ENCODE measurements at places on chromosomes 16 and 17.

DNA sequence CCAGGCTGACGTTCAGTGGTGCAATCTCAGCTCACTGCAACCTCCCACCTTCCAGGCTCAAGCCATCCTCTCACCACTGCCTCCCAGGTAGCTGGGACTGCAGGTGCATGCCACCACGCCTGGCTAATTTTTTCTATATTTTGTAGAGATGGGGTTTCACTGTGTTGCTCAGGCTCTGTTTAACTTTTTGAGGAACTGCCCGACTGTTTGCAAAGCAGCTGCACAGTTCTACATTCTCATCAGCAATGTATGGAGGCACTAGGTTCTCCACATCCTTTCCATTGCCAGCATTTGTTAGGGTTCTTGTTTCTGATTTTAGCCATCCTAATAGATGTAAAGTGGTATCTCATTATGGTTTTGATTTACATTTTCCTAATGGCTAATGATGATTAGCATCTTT is 9.4 kb downstream of the TNRC6A start:
- DNase-seq: no peak

- no peak for DNase-seq
Measured at GRCh38 chr17:43772877-43773648, 5.7 kb downstream of the DUSP3 start.

- no peak for DNase-seq
Measured at GRCh38 chr16:84717484-84717883, 17.7 kb downstream of the USP10 start.

GRCh38 chr16:31333686-31334649 is 21.0 kb upstream of the ITGAX start:
- DNase-seq: peak; percentile 45

GRCh38 chr17:39867880-39868553 is at the start of gene ZPBP2:
Gene ZPBP2 (plus strand): TSS chr17:39868202. CDS start chr17:39868355, 153 bp downstream.
- no peak for DNase-seq

DNA sequence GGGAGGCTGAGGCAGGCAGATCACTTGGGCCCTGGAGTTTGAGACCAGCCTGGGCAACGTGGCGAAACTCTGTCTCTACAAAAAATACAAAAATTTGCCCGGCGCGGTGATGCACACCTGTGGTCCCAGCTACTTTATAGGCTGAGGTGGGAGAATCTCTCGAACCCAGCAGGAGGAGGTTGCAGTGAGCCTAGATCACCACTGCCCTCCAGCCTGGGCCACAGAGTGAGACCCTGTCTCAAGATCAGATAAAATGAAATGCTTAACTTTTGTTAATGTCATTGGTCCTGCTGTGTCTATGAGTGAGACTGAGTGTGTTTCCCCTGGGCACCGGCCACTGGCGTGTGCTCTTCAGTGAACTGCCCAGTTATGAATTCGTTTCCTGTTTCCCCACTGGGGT is 10.5 kb downstream of the FAM234A start:
- DNase-seq: no peak

GRCh38 chr17:43994272-43995149 is 9.9 kb upstream of the NAGS start:
- DNase-seq: peak; percentile 81

- peak; percentile 79 for DNase-seq
Measured at GRCh38 chr17:4658478-4659305, 17.2 kb upstream of the ALOX15 start.

DNA sequence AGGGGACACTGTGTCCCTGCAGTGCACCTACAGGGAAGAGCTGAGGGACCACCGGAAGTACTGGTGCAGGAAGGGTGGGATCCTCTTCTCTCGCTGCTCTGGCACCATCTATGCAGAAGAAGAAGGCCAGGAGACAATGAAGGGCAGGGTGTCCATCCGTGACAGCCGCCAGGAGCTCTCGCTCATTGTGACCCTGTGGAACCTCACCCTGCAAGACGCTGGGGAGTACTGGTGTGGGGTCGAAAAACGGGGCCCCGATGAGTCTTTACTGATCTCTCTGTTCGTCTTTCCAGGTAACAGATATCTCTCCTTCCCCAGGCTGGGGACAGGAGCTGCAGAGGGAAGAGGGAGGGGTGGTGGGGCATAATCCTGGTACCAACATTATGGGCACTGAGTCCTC is 1.6 kb downstream of the CD300LG start:
- DNase-seq: no peak

- no peak for DNase-seq
Measured at GRCh38 chr16:929227-930073, 41.3 kb downstream of the LMF1 start.

DNA sequence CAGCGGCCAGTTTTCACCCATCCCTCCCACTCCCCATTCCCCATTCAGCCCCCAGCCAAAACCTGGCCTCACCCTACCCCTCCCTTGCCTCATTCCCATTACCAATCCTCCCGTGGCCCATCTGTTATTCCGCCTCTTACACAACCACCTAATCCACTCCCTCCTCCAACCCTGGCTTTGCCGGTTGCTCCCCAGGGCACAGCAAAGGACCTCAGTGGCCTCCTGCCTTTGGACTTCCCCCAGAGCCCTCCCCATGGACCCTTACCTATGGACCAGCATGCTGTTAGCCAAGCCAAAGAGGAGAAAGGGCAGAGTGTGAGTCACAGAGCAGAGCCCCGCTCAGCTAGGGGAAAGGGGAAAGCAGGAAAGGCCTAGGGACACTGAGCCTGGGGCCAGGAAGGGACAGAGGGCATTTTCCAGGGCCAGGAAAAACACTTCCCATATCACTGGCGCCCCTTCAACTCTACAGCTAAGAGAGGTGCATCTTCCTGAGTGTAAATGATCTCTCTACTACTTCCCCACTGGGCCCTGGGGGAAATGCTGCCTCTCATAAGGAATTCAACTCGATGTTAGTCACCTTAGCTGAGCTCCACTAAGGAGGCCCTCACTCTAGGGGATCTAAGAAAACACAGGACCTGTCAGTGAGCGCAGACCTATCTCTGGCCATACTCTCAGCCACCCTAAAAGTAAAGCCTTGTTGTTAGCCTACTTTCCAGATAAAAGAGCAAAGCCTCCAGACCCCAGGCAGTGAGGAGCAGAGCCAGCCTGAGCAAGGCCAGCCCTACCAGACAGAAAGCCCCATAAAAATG is 10.6 kb downstream of the PEMT start:
- peak; percentile 69 for DNase-seq

GRCh38 chr17:17809531-17810083 is 27.2 kb downstream of the SREBF1 start:
- DNase-seq: no peak

DNA sequence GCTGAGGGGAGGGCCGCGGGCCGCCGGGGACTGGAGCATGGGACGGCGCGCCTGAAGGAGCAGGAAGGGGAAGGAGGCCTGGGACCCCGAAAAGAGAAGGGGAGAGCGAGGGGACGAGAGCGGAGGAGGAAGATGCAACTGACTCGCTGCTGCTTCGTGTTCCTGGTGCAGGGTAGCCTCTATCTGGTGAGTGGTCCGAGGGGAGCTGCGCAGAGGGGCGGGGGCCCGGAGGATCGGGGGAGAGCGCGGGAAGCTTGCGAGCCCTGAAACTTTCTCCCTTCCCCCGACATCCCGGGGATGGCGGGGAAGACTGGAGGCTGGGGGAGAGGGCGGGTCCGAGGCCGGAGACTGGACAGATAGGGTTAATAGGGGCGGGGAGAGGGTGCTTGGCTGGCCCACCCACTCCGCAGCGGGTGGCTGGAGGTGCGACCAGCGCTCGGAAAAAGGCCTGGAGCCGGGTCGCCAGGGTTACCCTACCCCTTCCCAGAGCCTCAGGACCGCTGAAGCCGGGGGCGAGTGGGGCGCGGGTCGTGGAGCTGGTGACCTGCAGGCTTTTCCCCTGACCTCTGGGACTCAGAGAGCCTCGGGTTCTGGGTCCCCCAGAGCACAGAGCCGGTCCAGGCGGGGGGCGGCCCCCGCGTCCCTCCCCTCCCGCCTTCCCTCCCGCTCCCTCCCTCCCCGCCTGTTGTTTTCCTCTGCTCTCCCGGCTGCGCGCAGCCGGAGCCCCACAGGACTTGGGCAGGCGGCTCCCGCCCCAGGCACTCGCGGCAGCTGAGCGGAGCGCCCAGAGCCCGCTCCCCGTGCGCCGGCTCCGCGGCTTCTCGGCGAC is 631 bp downstream of the NXPH3 start:
- DNase-seq: peak; percentile 68

- DNase-seq: peak; percentile 4
Measured at GRCh38 chr16:72372087-72373045, 200.4 kb upstream of the PMFBP1 start.

GRCh38 chr17:17535957-17536356 is 39.8 kb upstream of the RASD1 start:
- DNase-seq: no peak

DNA sequence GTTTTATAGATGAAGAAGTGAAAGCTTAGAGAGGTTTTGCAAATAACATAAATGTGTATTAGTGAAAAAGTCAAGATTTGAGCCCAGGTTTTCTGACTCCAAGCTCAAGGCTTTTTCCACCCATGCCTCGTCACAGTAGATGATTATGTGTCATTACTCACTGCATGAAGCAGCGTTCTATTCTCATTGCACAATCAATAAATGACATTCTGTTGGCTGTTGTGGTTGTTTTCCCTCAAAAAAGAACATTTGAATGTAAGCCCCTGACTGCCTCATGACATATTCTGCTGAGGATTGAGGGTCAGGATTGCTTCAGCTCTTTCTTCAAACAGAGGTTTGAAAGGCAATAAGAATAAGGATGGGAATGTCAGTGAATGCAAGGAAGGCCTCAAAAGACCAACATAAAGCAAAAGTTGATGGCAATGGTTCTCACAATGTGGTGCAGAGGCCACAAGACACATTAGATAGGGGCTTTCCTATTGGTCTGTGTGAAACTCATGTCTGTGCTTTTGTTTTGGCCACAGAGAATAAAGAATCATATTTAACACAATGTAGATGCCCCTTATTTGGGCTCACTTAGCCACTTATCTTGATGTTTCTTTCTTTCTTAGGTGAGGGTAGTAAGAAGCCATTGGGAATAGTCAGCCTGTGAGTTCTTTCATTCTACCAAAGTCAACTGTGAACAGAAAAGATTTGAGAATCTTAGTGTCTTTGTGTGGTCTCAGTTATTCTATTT is 5.4 kb upstream of the MMD start:
- no peak for DNase-seq

- DNase-seq: no peak
Measured at GRCh38 chr16:62814891-62815290, 778.7 kb upstream of the CDH8 start.

- DNase-seq: peak; percentile 22
Measured at GRCh38 chr16:83771306-83771942, 36.4 kb upstream of the HSBP1 start.

DNA sequence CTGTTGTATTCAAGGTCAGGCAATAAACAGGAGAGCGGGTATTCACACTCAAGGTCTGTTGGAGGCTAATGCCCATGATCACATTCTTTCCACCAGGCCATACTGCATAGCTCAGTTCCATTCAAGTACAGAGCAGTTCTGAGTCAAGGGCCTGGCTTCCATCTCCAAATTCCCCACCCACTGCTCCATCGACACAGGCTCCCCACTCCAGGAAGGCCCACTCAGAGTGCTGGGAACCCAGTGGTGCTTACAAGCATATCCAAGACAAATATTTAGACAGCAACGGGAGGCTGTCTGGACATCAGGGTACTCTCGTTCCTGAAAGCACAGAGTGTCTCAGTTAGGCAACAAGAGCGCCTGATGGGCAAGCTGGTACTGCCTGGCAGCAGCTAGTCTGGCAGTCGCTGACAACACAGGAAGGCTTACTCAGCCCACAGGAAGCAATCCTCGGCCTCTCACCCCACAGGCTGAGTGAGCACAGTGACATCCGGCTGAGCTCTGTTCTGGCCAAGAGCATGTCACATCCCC is 40.9 kb downstream of the RFFL start:
- peak; percentile 77 for DNase-seq

DNA sequence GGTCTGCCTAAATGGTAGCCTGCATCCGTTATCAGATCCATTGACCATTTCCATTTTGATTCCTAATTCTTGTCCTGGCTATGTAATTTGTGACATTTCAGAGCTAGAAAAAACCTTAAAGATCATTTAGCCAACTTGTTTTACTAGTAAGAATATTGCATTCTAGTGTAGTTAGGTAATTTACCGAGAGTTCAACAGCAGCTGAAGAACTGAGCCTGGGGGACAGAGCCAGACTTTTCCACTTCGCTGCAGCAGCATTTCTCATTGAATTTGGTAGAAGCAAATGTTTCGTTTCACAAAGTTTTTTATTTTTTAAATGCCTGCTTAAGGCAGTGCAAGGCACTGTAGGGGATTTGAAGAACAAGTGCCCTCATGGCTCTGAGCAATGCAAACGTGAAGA is 59.2 kb upstream of the MARCHF10 start:
- no peak for DNase-seq

DNA sequence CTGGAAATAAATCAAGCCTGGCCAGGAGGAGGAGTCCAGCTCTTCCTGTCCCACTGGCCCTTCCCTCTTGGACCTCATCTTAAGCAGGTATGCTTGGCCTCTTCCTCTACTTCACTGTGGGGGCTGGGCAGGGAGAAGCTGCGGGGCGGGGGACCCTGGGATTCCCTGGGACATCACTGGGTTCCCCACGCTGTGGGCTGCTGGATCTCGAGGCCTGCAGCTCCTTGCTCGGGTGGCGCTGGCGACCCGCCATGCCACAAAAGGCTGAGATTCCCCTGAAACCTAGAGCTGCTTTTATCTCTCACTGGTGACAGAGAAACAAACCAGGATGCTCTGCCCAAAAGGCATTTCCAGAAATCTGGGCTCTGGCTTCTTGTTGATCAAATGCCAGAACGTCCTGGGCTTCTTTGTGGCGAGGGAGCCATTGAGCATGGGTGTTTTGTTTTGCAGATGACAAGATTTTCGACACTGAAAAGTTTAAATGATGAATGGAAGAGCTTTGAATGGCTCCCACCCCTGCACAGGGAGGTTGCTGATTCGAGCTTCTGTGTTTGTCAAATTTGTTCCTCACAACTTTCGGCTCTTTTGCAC is 8.6 kb upstream of the PGS1 start:
- no peak for DNase-seq

GRCh38 chr17:64074704-64075426 is 54.4 kb upstream of the ICAM2 start:
- peak; percentile 56 for DNase-seq

GRCh38 chr17:8673612-8674011 is 43.1 kb upstream of the MYH10 start:
- no peak for DNase-seq

GRCh38 chr16:63188086-63188771 is 1152.0 kb upstream of the CDH8 start:
- peak; percentile 17 for DNase-seq

- DNase-seq: peak; percentile 61
Measured at GRCh38 chr17:8123695-8124349, at the start of gene HES7. Gene HES7 (minus strand): TSS chr17:8124106. CDS start chr17:8124084, 22 bp downstream.

All from hepatocyte (in vitro differentiated cells).